ENCODE measurements at places on chromosomes 3 and 15.

GRCh38 chr3:123332124-123332641 is 116.7 kb downstream of the ADCY5 start:
- DNase-seq = no peak

DNA sequence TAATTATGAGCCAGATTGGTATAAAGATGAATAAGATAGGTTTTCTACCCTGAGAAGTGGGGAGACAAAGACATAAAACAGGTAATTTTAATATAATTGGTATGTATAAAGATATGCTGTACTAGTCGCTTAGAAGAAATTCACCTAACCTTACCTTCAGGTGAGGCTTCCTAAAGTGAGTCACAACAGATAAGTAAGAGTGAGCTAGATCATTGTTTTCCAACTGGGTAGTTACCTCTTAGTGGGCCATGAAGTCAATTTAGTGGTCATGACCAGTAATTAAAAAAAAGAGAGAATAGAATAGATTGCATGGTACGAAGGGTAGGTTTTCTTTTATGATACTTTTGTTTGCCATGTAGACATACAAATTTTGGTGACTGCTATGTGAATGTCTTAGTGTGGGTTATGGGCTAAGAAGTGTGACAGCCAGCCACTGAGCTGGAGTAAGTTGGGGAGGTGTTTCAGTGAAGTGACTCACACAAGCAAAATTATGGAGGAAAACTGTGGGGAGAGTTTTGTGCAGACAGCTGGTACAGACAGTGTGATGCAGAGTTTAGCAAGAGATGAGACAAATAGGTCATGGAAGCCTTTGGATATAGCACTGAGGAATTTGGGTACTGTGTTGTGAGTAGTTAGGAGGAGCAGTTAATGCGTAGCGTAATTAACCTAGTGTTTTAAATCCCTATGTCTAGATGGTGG is 8.2 kb downstream of the TRNT1 start:
- no peak for DNase-seq

DNA sequence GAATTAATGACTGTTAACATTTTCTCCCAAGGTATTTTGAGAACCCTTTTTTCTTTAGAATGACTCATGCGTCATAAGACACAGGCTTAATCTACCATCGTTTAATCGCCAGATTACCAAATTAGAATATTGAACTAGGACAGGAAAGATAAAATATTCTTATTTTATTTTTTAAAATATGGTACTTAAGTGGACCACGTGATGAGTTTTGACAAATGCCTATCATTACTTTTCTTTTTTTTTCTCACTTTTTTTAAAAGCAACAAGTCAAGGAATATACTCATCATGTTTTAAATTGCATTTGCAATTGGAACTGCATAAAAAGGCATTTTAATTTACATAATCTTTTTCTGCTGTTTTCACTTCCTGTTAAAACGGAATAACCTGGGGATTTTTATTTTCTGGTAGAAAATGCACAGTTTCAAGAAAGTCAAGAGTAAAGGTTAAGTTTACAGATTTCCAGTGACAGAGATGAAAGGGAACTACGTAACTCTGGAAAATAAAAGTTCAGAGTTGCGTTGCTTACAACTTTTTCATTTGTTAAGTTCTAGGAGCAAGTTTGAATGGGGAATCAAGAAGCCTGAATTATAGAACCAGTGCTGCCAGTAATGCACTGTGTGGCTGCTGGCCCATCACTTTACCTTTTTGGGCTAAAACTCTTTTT is 23.6 kb downstream of the SIAH2 start:
- no peak for DNase-seq

GRCh38 chr3:141561426-141562034 is 74.7 kb downstream of the RASA2 start:
- DNase-seq = peak; percentile 28

DNA sequence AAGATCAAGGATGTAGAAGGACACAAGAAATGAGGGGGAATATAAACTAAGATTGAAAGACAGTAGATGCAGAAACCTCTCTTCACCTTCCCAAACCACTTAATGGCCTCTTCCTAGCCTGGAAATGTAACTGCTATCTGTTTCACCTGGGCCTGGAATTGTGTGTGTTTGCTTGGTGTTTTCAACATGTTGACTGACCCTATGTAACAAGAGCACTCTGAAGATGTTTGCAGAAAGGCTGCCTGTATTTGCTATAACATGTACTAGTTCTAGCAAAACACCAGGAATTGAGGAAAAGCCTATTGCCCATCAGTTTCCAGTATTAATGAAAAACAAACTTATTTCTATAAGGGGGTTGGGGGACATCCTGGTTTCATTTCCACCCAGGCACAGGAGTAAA is 248.3 kb downstream of the WDR72 start:
- peak; percentile 51 for DNase-seq

DNA sequence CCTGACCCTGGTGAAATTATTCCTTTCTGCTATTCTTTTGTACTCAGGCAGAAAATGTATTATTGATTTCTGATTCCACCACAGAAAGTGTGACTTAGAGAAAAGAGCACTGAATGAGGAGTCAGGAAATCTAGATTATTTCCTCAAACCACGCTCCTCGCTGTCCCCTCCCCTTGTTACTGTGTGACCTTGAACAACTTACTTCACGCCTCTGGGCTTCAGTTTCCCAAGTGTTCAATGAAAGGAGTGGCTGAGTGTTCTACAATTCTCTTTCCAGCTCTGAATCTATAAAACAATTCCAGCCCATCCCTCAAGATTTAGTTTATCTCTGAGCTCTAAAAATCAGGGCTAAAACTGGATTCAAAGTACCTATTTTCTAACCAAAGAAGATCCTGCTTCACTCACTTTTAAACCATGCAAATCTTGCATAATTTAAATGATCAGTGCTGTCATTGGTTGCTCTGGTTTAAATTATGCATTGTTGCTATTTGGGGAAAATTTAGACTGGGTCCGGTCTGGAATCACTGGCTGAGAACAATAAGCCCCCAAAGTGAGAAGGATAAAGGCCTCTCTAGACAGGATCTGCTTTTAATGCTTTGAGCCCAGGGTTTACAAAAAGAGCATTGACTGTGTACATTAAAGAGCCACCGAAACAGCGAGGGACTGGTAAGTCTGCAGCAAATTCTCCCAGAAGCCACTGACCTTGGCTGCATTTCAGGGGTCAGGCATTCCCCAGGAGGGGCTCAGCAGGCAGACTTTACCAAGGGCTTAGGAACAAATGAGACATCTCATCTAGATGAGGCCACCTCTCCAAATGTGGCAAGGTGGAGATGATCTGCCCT is 3.2 kb downstream of the TNIK start:
- DNase-seq = no peak

DNA sequence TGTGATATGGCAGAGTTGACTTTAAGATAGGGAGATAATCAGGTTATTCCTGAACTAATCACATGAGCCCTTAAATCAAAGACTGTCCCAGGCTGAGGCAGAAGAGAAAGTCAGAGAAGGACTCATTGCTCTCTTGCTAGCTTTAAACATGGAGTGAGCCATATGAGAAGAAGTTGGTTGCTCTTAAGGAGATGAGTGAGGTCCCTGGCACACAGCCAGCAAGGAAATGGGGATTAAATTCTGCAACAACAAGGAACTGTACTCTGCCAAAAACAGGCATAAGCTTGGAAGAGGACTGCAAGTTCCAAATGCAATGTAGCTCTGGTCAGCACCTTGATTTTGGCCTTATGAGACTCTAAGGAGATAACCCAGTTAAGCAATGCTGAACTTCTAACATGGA is 457.0 kb downstream of the PLOD2 start:
- DNase-seq = no peak

DNA sequence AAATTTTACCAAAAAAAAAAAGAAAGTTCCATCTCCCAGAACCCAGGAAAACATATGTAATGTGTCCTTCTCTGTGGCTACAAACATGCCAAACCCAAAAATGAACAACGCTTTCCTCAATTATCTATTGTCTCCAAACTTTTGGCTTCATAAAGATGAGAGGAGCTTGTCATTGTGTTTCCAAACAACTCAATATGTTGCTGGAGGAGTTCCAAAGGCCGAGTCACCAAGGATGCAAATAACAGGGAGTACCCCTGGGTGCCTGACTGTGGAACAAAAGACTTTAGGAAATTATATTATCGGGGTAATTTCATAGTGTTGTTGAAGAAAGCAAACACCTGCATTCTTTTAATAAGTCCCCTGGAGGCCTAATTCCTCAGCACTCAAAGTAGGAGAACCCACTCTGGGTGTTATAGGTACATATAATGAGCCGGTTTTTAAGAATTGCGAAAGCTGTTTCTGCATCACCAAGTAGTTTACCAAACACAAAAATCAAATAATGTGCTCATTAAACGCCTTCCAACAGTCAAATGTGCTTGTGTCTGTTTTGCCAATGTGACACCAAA is 206.3 kb upstream of the PRICKLE2 start:
- DNase-seq = no peak

DNA sequence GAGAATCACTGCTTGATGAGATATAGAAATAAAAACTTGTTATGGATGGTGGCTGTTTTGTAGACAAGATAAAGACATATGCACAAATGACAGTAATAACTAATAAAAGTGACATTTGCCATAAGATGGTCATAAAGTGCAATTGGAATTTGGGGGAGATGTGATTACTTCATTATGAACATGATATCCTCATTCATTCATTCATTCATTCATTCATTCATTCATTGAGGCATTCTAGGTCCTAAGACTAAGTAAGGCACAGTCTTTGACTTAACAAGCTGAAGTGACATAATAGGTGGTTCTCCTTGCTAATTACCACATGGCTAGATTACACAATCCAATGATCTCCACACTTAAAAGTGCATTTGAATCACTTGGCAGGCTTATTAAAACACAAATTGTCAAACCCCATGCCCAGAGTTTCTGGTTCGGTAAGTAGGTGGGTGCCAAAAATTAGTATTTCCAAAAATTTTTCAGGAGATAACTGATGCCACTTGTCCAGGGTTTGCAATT is 18.9 kb downstream of the RAP2B start:
- no peak for DNase-seq

- no peak for DNase-seq
Measured at GRCh38 chr15:86603466-86603865, 523.8 kb downstream of the AGBL1 start.

GRCh38 chr3:89173546-89173945 is 66.1 kb downstream of the EPHA3 start:
- no peak for DNase-seq

GRCh38 chr3:197793247-197793646 is 2.2 kb downstream of the LRCH3 start:
- no peak for DNase-seq

- DNase-seq = no peak
Measured at GRCh38 chr3:57298041-57298440, 5.6 kb upstream of the ASB14 start.

GRCh38 chr3:60575718-60576272 is 675.5 kb downstream of the FHIT start:
- no peak for DNase-seq

DNA sequence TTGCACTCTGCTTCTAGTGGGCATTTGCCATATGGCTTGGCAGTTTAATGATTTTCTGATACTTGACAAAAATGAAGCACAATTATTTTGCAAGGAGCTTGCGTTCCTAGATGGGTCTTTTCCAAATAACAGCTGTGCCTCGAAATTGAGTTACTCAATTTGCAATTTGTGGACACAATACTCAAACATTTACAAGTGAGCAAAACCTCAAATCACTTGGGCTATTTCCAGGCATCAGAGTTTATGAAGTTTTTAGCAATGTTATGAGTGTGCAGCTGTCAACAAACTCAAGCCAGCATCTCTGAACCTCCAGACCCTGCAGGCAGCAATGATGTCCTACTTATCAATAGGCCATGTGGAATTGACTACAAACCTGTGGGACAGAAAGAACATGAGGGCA is 41.3 kb downstream of the NMNAT3 start:
- DNase-seq = no peak

- DNase-seq = no peak
Measured at GRCh38 chr3:51621091-51621892, 49.8 kb upstream of the TEX264 start.

- DNase-seq = no peak
Measured at GRCh38 chr15:68303560-68304436, 26.3 kb downstream of the FEM1B start.

DNA sequence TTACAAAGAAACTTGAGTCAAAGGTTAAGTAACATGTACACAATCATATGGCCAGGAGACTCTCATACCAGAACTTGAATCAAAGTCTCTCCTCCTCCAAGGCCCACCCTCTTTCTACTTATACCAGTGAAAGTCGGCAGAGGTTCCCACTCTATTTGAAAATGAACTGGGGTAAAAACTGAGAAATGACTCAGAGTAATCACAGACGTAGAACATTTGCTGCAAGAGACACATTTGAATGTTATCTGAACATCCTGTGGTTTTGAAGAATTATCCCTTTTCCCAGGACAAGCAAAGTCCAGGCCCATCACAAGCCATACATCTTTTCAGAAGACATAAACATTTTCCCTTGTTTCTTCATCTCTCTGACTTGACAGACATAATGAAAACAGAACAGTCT is 55.8 kb downstream of the SHOX2 start:
- no peak for DNase-seq

- DNase-seq = no peak
Measured at GRCh38 chr3:143445118-143445517, 325.5 kb downstream of the CHST2 start.

DNA sequence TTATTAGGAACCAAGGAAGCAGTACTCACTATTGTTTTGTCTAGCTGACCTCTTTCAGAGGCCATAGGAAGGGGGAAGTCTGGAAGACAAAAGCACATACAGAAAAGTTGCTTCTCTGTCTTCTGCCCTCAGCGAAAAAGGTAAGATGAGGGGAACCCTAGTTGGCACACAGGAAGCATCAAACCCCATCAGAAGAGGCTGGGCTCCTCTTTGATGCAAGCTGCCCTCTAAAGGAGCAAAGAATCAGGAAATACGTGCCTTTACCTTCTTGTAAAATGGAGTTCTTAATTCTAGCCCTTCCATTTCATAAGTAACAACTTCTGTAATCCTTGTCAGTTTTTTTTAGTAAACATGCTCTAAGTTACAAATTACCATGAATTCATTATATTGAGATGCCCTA is 12.5 kb downstream of the SPINK8 start:
- DNase-seq = no peak

DNA sequence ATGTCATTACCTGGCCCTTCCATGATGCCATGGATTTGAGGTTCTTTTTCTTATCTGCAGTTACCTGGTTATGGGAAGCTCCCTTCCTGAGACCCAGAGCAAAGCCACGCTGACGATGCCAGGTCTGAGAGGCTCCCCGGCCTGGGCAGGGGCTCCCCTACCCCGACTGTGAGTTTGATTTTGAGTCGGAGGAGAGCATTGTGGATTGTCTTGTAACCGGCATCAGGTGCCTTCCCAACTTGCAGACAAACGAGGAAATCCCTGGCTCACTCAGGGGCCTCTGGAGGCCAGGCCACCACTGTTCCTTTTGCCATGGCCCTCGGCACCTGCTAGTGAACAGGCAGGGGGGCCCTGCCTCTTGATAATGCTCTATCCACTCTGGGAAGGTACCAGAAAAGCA is 151.4 kb downstream of the ATP10A start:
- DNase-seq = no peak

- no peak for DNase-seq
Measured at GRCh38 chr15:96334017-96334704, 3.7 kb downstream of the NR2F2 start.

GRCh38 chr15:58498821-58499580 is 67.2 kb downstream of the LIPC start:
- no peak for DNase-seq

- DNase-seq = no peak
Measured at GRCh38 chr3:42771271-42771670, 1.8 kb downstream of the CCDC13 start.

GRCh38 chr15:47443839-47444238 is 273.5 kb upstream of the SEMA6D start:
- no peak for DNase-seq

Data from NCI-H2029 treated with DMSO at 0.1 percent for 48 hours (cell line).